ENCODE measurements at places on chromosomes 2 and 18.

DNA sequence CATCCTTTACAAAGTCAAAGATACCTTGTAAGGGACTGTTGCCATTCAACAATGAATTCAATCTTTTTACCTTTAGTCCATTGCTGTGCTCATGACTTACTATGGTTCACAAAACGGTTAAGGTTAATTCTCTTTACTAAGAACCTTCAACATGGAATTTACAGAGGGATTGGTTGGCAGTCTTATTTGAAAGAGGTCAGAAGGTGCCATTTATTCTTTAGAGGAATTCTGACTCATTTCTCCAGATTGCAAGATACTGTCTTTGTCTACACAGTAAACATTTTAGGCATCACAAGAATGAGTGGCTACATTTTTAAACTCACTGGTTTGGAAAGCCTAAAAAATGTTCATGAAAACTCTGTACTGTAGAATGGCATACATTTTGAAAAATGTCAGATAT lies 17.4 kb downstream of the KCNH7 start:
- DNase-seq: no peak

- no peak for DNase-seq
Observed at GRCh38 chr2:236180076-236180816, 12.1 kb upstream of the GBX2 start.

- DNase-seq: no peak
Observed at GRCh38 chr18:64202210-64202836, 53.4 kb upstream of the LINC00305 start.

DNA sequence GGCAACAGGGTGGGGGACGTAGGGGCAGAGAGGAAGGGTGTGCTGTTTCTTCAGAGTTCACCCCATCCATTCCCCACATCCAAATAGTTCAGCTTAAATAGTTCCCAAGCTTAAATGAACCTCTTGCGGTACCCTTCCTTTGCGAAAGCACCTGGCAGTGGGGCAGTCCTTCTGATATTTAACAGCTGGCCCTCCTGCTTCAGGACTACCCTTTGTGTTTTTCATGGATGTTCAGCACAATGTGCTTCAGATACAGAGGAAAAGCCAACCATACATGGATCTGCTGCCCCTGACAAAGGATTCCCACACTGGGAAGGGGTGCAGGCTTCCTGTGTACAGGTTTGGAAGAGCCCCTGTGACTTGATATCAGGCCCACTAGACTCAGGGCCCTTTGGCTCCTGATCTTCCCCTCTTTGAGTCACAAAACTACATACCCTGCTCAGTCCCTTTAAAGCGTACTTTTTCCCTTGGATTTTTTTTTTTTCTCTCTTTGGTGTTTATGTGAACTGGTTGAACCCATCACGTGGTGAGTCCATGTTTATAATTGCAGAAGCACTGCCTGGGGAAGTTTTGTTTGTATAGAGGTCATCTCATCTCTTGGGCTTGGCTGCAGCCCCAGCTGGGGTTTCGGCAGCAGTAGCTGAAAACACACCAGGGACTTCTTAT lies 45.3 kb upstream of the IGFBP5 start:
- no peak for DNase-seq

GRCh38 chr18:54151376-54151775 lies 73.1 kb downstream of the MBD2 start:
- DNase-seq: no peak

DNA sequence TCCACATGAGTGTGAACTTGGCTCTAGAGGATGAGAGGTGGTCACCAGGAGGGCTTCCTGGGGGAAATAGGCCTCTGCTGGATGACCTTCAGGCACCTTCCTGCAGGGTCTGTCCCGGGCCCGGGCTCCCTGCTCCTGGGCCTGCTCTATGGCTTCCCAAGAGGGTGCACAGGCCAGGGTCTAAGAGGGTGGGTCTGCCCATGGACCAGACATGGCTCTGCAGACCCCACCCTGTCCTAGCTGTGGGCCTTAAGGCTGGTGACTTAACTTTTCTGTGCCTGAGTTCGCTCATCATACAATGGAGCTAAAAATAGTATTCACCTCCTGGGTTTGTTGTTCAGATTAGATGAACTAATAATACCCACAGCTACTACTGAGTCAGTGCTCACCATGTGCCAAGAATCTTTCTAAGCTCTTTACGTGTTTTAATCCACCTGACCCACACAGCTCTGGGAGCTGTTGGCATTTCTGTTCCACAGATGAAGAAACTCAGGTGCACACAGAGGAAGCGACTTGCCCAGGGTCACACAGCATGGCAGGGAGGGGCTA lies 14.4 kb downstream of the INHBB start:
- DNase-seq: no peak

GRCh38 chr2:124582387-124582786 lies 557.3 kb downstream of the CNTNAP5 start:
- DNase-seq: no peak

DNA sequence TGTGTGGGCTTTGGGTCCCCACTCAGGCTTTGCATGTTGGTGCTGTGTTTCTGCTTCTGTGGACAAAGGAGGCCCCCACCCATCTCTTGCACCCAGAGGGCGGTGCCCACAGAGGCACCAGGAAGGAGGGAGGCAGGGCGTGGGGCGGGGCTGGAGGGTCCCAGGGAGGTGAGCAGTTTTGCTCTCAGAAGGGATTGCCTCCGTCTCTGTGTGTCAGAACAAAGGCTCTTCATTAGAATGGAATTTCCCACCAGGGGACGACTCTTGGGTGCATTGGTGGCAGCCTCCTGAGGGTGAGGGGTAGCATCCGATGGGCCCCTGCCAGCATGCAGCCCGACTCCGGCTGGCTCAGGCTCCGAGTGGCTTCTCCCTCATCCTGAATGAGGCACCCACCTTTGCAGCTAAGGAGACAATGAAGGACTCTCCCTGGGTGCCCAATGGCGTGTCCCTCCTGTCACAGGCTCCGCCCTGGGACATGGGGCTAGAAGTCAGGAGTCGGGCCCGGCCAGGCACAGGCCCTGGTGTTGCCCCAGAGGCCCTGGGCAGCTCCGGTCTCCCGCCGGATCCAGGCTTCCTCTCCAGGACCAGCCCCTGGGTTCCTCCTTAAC lies 7.0 kb upstream of the ERFE start:
- DNase-seq: no peak

GRCh38 chr2:127650785-127651380 lies 4.9 kb downstream of the GPR17 start:
- no peak for DNase-seq

GRCh38 chr2:126449677-126450076 lies 206.3 kb upstream of the GYPC start:
- no peak for DNase-seq

DNA sequence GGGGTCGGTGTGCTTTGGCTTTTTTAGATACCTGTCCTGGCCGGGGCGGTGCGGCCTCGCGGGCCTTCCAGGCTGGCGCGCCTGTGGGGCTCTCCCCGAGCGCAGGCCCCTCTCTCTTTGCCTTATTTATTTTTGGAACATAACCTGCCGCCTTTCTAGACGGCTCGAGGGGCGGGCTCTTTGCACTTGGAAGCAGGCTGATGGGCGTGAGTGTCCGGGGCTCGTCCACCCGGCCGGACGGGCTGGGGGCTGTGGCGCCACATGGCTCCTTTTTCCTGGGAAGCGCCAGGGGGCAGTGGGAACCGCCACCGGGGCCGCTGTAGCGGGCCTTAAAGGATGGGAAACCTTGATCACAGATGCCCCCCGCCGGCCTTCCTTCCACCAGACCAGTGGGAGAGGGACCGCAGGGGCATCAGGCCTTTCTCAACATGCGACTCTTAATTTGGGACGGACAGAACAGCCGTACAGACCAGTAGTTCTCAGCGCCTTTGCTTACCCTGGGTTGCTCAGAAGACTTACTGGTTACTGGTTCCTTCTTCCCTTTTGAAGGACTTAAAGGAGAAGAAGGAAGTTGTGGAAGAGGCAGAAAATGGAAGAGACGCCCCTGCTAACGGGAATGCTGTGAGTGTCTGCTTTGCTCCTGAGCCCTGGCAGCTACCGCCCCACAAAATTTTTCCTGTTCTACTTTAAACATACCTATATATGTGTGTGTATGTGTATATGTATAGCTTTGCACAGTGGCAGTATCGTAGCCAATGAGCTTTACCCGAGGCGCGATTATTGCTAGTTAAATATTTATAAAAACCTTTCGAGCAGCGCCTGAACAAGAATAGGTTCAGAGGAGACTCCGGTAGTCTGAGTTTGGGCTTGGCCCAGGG lies 2.7 kb downstream of the PTMA start:
- no peak for DNase-seq

DNA sequence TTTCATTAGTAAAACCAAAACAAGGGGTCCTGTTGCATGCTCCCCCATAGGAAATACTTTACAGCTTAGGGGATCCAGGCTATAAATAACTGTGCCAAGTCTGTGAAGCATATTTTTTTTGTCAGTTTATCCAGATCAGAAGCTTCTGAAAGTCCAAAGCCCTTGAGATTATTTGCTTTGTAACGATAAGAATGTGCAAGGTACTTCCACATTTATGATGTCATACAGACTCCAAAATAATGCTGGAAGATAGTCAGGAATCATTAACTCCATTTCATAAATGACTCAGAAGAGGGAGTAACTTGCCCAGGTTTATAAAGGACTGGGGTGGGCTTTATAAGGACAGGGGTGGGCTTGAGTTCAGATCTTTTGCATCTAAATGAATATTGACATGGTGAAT lies 29.3 kb downstream of the RDH14 start:
- no peak for DNase-seq

DNA sequence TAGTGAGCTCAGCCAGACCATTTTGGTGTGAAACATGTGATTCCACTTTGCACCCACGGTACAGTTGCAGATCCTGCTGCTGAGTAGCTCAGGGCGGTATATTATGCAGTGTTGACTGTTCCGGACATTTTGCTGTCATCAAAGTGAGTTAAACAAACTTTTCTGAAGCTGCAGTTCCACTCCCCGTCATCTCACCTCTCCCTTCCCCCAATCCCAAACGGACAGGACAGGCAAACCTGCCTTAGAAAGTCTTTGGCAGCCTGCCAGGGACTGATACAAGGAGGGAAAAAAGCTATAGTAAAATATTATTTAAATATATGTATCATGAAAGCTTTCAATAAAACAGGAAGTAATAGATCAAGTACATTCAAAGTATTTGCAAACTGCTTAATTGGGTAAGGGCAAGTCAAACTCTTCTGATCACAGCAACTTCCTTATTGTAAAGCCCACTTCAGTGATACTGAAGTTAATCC lies 35.5 kb upstream of the SP5 start:
- DNase-seq: no peak

GRCh38 chr18:78460558-78460957 lies 519.1 kb upstream of the SALL3 start:
- no peak for DNase-seq

DNA sequence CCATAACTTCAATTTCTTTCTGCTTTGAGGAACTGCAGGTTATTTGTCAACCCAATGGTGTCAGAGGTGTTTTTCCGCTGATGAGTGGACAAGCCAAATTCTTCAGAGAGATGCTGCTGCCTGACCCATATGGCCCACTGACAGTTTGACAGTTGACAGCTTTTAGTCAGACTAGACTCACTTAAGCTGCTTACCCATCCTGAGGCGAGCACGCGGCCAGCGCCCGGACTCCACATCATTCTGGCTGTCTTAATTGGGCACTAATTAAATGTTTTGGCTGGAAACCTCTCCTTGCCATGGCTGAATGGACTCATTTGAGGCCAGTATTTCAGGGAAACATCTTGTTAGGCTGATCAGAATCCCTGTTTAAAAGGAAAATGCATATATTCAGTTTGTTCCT lies 316.1 kb upstream of the FANCL start:
- no peak for DNase-seq

DNA sequence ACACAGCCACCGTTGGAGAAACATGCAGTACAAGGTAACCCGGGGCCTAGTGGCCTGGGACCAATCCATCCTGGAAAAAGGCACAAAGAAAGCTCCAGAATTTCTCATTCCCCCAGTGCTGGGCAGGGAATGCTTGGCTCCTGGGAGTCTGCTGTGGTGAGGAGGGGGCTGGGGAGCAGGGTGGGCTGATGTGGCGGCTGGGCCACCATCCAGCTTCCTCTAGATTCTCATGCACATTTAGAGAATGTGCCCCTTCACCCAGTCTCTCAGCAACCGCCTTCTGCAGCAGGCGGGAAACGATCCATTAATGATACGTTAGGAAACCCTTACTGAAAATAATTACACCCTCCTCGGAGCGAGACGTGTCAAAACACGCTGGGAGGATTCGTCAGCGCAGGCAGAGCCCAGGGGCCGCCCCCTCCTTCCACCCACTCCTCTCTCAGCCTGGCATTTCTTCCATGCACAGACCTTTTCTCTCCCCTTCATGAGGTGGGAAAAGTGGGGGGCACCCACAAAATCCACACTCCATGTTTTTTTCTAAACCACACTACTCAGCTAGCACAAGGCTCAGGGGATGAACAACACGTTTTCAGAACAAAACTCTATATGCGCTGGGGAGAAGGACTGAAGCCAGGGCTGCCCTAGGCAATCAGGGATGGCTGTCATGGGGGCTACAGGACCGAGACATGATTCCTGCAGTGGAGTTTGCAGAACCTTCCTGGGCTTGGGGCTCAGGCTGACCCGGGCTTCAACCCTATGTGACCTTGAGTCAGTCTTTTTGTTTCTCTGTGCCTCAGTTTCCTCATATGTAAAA lies 56.1 kb upstream of the SMAD7 start:
- DNase-seq: no peak

DNA sequence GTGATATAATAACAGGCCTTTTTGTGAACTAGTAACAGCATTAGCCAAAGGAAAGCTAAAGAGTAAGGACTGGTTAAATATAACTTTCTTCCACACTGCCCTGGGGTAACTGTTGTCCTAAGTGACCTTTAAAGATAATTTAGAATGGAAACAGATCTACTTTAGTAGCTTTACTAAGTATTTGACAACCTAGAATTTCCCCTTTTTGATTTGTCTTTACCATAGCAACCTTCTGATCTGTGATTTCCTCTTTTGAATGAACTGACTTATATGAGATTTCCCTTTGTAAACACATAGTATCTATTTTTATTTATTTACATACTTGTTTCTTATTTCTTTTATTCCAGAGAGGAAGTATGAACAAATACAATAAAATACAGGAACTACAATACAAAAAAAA lies 10.5 kb upstream of the KLF7 start:
- DNase-seq: no peak

DNA sequence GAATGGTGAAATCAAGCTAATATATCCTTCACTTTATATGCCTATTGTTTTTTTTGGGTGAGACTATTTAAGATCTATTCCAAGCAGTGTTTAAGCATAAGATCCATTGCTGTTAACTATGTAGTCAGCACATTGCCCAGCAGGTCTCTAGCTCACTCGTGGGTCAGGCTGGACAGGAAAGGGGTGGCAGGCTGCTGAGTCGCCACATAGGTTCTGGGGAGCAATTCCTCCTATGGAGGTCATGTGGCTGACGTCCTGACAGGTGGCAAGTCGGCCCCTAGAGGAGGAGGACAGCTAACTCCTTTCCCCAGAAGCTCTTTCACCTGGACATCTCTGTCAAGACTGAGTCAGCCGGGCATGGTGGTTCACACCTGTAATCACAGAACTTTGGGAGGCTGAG lies 13.9 kb upstream of the RAB31 start:
- no peak for DNase-seq

DNA sequence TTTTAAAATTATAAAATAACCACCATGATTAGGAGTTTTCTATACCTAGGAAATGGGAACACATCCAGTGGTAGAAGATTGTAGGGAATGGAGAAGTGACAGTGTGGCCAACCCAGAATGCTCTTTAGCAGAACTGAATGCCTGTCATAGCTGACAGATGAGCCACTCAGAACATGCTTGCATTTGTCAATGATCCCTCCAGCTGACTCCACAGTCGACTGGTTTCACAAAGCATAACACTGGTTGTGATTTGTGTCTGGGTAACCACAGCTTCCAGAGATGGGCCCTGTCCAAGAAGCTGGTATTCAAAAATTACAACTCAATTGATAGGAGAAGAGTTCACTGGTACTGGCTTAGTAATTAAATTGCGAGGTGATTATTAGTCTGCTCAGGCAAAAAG lies 9.0 kb upstream of the CTIF start:
- no peak for DNase-seq

- DNase-seq: no peak
Observed at GRCh38 chr2:119671752-119672151, 7.2 kb upstream of the TMEM177 start.

Measured in activated CD8-positive, alpha-beta memory T cell treated with anti-CD3 and anti-CD28 coated beads for 1 hour (primary cell).